ENCODE measurements at places on chromosomes 12 and 14. TPM values are rescaled to one million over a fixed set of nuclear protein-coding genes. Genes with fewer than 3 reads are reported as not detected.

DNA sequence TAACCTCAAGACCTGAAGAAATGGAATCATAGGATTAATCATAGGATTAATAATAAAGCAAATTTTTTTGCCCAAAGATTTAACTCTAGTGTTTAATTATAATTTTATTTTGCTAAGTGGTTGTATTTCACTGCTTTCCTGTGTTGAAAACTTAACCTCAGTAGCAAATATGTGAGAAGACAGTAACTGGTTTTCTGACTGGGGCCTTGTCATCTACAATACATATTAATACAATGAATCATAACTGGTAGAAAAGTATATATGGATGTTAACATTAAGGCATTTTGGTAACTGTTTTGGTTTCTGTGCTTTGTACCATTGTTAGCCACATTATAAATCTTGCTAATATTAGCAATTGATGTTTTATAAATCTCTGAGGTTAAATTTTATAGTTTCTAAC lies 92.2 kb downstream of the ACSS3 start:
- no peak for DNase-seq

DNA sequence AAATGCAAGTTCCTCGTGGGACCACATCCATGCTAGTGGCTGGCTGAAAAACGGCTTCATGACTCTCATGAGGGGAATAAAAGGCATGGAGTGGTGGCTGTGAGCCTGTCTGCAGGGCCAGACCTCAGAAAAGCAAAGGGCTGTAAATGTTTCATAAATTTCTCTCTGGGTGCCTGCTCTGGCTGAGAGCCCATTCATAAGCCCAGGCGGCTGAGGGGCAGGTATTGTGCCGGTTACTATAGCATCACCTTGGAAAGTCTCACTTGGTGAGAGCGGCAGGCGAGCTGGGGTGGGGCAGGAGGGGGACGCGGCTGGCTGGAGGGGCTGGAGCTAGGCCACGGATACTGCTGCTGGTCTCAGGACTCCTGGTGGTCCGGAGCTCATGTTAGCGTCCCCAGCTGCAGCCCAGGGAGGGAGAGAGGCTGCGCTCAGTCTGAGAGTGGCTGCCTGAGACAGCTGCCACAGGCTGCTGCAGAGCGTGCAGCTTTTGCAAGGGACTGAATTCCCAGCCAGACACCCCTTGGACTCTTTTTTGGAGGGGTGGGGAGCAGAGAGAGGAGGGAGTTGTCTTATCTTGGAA lies at the start of gene SLC17A8:
SLC17A8 (plus strand) TSS at position 431 of the 580 bp plus-strand sequence. CDS start 318 bp downstream, outside the sequence.
- DNase-seq, result no peak

- DNase-seq, result no peak
These were observed 11.1 kb upstream of the INF2 start for GRCh38 chr14:104678346-104678745.

Gene CPNE6
- not detected for total RNA-seq

Gene TMEM52B
- total RNA-seq, result 0.37 TPM

Gene BCL2L14
- 6.7 TPM for total RNA-seq

- DNase-seq, result no peak
These were observed 32.2 kb upstream of the KTN1 start for GRCh38 chr14:55547650-55548315.

DNA sequence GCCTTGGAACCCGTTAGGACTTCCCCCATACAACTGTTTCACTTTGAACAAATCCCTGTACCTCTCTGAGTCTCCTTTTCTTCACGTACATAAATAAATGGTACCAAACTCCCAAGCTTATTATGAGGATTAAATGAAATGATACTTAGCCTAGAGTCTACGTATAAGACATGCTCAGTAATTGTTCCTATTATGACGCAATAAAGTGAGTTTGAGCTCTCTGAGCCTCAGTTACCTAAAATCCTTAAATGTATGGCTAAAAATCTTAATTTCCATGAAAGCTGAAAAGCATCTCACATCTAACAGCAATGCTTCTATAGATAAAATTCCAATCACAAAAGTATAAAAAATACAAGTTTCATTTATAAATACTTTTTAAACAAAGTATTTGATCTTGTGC lies 117.9 kb upstream of the TMEM233 start:
- DNase-seq, result no peak

GRCh38 chr14:55926007-55926406 lies 192.2 kb upstream of the PELI2 start:
- no peak for DNase-seq

GRCh38 chr14:73851000-73851399 lies 631 bp upstream of the PTGR2 start:
- peak; percentile 36 for DNase-seq

GRCh38 chr12:126389220-126389841 lies 1324.1 kb downstream of the AACS start:
- DNase-seq, result peak; percentile 21

GRCh38 chr12:32402946-32403345 lies 3.6 kb downstream of the FGD4 start:
- DNase-seq, result no peak

GRCh38 chr14:70425354-70425753 lies 8.5 kb upstream of the SYNJ2BP start:
- peak; percentile 3 for DNase-seq

GRCh38 chr12:1398673-1399072 lies 195.7 kb downstream of the FBXL14 start:
- DNase-seq, result peak; percentile 76

DNA sequence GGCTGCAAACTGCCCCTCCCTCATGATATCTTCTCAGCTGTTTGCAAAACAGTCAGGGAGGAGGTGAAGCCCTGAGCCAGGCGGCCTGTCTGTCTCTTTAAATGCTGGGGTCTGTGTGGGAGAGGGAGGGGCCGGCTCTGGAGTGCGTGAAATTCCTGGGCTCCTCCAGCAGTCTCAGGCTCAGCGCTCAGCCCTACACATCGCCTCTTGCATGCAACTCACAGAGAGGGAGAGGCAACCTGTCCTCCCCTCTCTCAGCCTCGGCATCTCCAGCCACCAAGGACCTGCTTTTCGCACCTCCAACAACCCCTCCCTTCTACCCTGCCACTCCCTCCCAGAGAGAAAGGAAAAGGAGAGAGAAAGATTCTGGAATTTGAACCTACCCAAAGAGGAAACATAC lies at the start of gene NRXN3:
NRXN3 (plus strand) TSS at position 171 of the 400 bp plus-strand sequence. CDS start 72,721 bp downstream, outside the sequence.
- no peak for DNase-seq

- no peak for DNase-seq
These were observed at the start of gene AKAP6 for GRCh38 chr14:32329146-32329545. Gene AKAP6, plus strand, starts transcription at chr14:32329298. Its CDS starts 104,196 bp downstream, at chr14:32433494.

Gene KERA
- not detected for total RNA-seq

DNA sequence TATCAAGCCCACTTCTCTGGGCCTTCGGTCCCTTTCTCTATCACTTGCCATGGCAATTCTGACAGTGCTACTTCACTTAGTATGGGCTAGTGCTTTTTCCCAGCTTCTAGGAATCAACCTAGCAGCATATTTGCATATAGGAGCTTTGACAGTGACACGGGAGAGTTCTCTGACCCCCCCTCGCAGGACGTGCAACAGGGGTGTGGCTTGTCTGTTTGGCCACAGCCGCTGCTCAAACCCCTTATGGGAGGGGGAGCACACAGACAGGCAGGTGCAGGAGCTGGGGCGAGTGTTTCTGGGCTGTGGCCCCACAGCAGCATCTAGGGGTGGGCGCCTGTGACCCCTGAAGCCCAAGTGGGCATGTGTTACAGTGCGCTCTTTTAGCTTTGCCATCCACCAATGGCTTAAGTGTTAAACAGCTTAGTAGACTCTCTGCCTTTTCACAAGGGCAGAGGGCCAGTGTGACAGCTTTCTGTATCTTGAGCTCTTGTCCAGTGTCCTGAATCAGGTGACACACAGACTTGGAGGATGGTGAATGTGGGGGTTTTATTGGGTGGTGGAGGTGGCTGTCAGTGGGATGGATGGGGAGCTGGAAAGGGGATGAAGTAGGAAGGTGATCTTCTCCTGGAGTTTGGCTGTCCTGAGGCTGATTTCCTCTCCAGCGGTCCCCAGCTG lies 229.3 kb downstream of the PCNX1 start:
- DNase-seq, result no peak

DNA sequence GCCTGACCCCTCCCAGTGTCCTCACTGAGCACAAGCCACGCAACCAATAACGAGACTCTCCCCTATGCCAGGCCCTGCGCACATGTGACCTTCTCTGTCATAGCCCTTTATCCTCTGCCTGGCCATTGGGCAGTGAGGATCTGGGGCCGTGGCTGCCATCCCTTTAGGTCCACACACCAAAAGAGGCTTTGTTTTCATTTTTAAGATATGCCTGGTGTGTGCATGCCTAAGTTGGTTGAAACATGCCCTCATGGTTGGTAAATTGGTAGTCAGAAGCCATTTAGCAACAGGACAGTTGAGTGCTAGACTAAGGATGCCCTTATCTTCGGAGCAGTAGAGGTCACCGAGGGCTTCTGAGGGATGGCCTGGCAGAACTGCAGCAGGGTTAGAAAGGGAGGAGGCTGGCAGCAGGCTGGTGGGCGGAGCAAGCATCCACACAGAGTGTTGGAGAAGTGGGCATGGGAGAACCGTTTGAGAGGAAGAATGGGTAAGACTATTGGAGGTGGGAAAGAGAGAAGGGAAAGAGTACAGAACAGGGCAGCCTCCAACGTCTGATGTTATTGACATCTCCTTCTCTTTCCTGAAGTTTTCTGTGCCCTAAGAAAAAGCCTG lies 75.1 kb downstream of the SLC24A4 start:
- no peak for DNase-seq

GRCh38 chr14:98984719-98985041 lies 287.3 kb downstream of the BCL11B start:
- DNase-seq, result no peak

Gene TGM1
- total RNA-seq, result 0.05 TPM

GRCh38 chr14:23564181-23564812 lies 3.3 kb downstream of the AP1G2 start:
- no peak for DNase-seq

- no peak for DNase-seq
These were observed 349.2 kb downstream of the BCAT1 start for GRCh38 chr12:24599736-24600135.
